Dermis microvascular lymphatic vessel endothelial cell (primary cell): ENCODE measurements at places on chromosomes 3 and 15.

GRCh38 chr15:68623301-68623892 lies 44.6 kb downstream of the CORO2B start:
- DNase-seq, result no peak

DNA sequence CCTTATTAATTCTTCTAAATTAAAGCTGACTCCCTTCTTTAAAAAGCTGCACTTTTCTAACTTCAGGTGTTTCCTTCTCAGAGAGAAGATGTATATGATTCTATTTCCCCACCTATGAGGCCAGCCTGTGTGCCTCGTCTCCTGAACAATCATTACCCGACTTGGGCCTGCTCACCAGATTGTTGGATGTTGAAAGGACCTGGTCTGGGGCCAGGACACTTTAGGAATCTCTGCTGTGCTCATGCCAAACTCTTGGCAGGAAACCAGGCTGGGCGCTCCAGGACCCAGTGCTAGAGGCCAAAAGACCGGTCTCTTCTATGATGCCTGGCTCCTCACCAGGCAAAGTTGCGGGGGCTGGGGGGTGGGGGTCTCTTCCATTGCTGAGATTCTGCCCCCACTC lies 16.9 kb upstream of the LRRC31 start:
- no peak for DNase-seq

DNA sequence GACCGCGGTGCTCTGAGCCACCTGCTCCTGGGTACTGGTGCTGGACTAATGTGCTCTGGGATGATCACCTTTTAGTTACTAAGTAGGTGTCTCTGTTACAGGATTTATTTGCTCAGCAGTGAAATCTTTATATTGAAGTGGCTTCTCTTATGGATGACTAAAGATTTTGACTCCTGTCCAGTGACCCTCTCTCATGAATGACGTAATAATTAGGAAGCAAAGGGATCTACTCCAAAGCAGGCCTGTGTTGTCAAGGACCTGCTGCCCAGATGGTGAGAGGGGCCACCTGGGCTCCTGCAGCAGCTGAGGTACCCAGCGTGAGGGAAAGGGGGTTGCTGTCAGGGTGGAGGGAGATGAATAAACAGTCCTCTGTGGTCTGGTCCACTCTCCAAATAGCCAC lies 263.6 kb downstream of the GABRG3 start:
- no peak for DNase-seq

GRCh38 chr3:115788921-115789470 lies 165.7 kb downstream of the GAP43 start:
- DNase-seq, result no peak

DNA sequence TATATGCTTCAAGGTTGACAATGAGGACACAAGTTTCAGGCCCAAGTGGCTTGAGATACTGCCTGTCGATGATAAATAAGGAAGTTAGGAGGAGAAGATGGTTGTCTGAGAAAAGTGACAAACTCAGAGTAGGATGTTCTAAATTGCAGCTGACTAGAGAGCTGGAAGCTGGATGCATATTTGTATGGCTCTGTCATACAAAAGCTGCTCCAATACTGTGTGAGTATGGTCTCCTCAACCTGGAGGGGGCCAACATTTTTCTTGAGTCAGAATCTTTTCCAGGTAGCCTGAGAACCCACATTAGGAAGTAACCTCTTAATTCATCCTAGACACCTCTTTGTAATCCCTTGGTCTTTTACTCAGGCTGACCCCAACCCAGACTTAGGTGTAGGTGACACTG lies 28.4 kb upstream of the TPRG1 start:
- no peak for DNase-seq

DNA sequence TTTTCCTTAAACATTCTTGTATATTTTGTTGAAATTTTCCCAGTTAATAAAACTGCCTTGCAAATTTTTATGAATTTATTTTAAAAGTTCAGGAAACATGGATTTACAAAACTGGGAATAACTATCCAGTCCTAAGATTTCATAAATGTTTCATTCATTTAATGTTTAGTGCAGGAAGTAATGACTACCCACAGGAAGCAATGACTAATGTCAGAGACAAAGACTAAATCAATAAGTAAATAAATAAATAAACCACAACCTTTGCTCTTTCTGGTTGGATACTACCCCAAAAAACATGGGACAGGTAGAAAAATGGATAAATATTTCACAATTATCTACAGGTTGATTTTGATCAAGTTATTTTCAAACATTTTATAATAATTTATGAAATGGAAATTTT lies 48.8 kb upstream of the TMCO5A start:
- no peak for DNase-seq

DNA sequence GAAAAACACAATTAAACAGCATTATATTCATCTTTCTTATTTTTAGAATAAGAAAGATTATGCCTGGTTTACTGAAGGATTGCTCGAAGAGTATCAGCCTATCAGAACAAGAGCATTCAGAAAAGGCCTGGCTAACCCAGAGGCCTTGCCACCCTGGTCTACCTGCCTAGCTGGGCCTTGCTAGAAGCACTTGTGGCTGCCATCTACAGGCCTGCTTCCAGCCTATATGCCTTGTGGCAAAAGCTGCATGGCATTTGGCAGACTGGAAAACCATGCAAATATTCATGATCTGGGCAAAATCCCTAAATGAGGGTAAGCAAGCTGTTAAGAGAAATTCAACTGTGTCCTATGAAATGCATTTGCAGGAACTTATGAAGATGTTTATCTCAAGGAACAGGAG lies 9.3 kb upstream of the ATP13A4 start:
- no peak for DNase-seq

DNA sequence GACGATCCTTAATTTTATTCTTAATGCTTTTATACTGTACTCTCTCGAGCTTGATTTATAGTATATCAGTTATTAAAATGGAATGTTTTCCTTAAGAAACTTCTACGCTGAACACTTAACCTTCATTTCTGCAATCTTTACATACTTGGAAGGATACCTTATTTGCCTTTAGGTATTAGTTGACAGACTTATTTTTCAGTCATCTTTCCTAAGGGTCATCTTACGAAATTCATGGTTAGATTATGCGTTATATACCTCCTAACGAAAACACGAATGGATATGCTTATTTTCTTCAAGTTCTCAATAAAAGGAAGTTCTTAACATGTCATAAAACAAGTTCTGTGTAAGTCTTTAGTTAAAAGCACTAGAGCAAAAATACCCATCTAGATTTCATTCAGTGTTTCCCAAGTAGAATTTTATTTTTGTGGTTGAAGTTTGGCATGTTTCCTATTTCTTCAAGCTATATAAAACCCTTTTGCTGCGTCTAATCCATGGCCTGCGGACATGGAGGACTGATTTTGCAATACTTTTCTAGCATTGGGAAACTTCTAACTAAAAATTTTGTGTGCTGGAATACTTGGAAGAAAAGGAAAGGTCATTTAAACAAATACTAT lies 231.3 kb downstream of the TP63 start:
- DNase-seq, result no peak

DNA sequence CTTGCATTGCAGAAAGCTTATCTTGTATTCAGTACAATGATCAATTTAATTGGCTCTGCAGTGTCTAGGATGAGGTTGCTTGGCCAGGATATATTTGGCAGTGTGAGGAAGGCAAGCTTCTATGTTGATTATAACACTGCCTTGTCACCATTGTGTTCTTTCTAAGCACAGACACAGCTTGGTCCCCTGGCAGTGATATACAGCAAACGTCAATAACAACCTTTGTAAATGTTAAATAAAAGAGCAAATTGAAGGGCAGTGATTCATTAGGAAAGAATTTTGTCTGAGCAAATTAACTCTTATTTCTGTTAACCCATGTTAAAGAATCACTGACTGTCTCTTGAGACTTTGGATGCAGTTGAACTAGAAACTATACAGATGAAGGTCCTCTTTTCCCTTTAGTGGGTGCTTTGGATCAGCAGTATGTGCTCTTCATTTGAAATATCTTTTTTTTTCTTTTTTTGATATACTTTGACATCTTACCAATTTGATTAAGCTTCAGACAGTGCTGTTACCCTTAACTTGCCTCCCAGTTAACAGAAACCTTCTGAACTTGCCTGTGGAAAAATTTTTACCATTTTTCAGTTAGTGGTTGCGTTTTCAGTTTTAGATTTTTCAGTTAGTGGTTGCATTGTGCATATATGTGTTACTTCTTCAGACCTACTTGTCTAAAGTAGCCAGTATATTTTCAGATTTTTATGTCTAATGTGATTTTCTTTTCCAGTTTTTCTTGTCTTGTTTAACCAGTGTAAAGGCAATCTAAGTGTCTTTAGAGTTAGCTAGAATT lies 199.8 kb downstream of the TCF12 start:
- DNase-seq, result peak; percentile 50

- no peak for DNase-seq
Observed at GRCh38 chr3:195931582-195932273, 23.4 kb upstream of the TNK2 start.

DNA sequence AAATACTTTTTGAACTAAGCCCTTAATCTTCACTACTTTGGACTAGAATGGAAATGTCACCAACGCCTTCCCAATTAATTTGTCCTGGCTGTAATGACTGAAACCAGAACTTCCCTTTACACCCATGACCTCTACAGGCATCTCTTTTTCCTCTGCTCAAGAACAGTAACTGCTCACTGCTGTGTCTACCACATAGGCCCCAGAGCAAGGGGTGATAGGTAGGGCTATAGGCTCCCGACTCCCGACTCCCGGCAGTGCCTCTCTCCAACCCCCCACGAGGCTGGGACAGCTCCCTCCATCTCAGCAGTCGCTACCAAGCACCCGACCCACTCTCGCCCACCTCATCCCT lies 384 bp upstream of the LEKR1 start:
- DNase-seq, result no peak

- DNase-seq, result peak; percentile 38
Observed at GRCh38 chr3:46442576-46443530, 21.9 kb downstream of the LTF start.

DNA sequence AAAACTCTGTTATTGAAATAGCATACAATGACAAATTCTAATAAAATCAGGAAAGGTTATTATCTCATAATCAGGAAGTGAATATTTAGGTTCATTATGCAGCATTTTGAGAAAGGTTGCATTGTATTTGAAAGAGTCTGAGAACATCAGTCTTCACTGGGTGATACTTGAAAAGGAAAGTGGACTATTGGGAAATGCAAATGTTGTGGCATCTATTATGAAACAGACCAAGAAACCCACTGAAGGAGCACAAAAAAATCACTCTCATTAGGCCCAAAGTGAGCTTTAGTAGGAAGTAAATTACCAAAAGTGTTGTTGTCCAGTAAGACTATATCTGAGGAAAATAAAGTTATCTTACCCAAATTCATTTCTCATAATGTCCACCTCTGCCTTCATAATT lies 90.8 kb downstream of the ZPLD1 start:
- no peak for DNase-seq

GRCh38 chr3:160044121-160044520 lies 55.5 kb downstream of the IL12A start:
- DNase-seq, result no peak

GRCh38 chr3:169869484-169870220 lies at the start of gene LRRC31:
TSS of gene LRRC31 (minus strand) at chr3:169869935. CDS start at chr3:169869807, 128 bp downstream.
- DNase-seq, result no peak

GRCh38 chr15:53963801-53964200 lies 14.4 kb upstream of the UNC13C start:
- no peak for DNase-seq

GRCh38 chr3:157110761-157111278 lies 49.1 kb downstream of the CCNL1 start:
- DNase-seq, result no peak

- no peak for DNase-seq
Observed at GRCh38 chr3:120424506-120424905, 26.3 kb downstream of the FSTL1 start.

GRCh38 chr3:99635348-99635747 lies 3.0 kb upstream of the COL8A1 start:
- DNase-seq, result no peak

DNA sequence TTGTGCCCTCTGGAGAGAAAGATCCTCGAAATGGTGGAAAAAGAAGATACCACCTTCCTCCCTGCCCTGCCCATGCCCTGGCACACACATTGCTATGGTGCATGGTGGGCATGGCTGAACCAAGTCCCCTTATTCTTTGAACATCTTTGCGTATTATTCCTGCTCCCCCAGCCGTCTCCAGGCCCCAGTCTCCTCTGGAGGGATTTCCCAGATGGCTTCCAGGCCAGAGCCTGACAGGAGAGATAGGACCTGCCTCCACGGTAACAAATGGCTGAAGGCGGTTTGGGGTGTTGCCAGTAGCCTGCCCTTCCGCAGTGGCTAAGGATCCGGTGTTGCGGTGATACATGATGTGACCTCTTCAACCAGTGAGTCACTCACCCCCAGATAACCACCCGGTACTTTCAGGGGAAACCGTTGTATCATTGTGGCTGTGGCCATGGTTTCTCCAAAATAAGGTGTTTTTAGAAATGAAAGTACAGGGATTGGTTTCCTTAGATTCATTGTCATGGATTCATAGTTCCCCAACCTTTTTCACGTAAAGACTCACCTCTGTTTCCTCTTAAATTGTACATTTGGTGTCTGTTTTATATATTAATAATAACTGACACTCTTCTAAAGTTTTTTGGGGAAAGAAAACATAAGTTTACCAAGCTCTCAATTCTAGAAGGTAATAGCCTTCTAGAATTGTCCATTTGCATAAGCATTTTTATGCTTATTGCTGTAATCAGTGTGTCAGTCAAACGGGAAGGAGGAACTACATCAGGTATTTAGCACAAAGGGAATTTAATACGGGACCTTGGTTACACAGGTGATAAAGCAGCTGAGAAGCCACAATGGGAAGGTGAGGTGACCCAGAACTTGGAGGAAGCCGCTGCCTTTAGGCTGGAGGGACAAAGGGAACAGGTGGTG lies 25.9 kb downstream of the SMAD3 start:
- DNase-seq, result peak; percentile 99

GRCh38 chr3:53149006-53149690 lies 11.9 kb upstream of the PRKCD start:
- DNase-seq, result no peak

DNA sequence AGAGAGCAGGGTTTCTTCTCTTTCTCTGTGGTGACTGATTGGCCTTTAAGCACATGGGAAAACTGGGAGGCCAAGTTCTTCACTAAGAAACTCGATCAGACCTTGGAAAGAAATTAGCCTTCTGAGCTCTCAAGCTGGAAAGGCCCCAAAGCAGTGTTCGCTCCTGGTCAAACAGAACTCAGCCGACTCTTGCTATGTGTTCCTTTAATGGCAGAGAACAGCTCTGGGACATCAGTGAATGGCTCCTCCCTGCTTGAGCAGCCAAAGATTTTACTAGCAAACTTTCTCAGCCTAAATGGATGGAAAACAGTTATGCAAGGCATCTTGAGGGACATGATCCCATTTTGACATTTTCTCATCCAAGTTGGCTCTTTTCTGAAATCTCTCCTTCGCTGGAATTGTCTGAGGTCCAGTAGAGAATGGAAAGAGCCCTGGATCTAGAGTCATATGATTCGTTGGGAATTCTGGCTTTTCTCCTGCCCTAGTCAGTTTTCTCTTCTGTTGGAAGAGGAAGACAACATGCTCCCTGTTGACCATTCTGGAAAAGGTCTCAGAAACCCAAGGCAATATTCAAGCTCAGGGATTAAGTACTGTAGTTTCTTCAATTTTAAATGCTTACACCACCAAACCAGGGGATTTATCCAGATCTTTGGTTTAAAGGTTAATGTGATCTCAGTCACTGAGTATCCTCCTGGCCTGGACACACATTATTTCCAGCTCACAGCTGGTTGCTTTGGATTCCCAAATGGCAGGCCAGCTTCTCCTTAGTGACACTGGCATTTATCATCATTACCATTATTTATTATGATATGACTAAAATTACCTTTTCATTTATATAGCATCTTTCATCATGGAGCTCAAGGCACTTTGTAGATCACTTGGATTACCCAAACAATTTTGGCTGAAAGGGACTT lies 319.6 kb downstream of the AGBL1 start:
- DNase-seq, result no peak

GRCh38 chr3:129345971-129346370 lies 67.3 kb downstream of the HMCES start:
- DNase-seq, result no peak

- DNase-seq, result no peak
Observed at GRCh38 chr3:13274125-13274524, 146.0 kb downstream of the NUP210 start.
